ENCODE measurements at places on chromosomes 7 and 10.

DNA sequence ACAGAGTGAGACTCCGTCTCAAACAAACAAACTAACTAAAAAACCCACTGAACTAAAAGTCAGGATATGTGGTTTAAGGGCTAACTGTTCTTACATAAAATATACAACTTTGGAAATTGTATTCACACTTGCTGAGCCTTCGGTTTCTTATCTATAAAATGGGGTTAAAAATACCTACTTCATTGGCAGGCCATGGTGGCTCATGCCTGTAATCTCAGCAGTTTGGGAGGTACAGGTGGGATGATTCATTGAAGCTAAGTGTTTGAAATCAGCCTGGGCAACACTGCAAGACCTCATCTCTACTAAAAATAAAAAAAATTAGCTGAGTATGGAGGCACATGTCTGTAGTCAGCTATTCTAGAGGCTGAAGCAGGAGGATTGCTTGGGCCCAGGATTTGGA, 115.4 kb upstream of the KLF6 start:
- no peak for DNase-seq

DNA sequence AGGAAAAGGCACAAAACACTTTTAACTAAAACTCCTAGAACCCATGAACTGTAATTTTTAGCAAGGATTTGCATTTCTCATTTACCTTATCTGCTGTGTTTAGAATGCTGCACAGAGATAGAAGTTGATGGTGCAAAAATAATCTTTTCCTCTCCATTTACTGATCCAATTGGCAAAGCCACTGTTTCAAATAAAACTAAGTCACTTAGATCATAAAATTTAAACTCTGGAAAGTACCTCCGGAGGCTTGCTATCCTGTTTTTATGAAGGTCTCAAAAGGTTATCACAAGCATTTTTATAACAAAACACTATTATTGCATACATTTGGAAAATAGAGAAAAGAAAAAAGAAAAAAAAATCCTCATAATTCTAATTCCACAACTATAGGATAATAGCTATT, 7.6 kb downstream of the CPA2 start:
- no peak for DNase-seq

- DNase-seq, result peak; percentile 15
Observed at GRCh38 chr7:47945261-47946015, 2.8 kb downstream of the PKD1L1 start.

GRCh38 chr7:150361402-150361801, 7.2 kb upstream of the REPIN1 start:
- DNase-seq, result no peak

DNA sequence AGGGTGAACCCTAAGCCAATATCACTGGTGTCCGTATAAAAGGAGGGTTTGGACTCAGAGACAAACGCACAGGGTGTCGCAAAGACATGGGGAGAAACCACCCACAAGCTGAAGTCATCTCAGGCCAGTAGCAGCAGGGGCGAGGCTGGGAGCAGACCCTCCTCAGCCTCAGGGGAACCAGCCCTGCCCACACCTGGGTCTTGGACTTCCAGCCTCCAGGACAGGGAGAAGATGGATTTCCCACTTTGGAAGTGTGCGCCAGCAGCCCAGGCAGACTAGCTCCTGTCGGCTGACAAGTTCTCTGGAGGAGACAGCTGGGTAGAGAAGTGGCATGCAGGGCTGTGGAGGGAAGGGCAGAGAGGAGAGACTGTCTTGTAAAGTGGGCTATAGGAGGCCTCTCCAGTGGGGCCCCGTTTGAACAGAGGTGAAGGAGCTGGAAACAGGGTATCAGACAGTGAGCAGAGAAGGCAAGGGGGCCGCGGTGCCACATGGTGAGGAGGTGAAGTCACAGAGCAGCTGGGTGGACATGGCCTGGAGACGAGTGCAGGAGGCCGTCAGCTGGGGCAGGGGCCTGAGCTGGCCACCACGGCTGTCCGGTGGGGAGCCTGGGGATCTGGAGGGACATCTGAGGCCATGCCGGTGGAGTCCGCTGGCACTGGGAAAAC, 475.6 kb downstream of the PTPRN2 start:
- no peak for DNase-seq

GRCh38 chr7:2384354-2385243, 18.8 kb upstream of the CHST12 start:
- no peak for DNase-seq

- DNase-seq, result no peak
Observed at GRCh38 chr7:134405299-134405698, 53.6 kb downstream of the AKR1B1 start.

DNA sequence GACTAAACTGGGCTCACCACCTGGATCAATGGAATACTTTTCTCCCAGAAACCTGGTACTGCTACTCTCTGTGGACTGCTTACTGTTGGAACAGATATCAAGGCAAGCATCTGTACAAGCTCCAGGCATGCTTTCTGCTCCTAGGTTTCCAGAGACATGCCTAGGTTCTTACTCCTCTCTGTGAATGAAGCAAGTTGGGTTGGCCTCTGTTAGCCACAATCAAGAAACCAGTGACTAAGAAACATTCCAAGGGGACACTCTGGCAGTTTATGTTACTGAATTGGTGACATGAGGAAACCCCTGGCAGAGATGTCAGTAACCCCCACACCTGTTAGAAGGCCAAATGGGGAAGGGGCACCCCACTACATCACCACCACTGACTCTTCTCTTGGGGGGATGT, 121.9 kb downstream of the GFRA1 start:
- no peak for DNase-seq

DNA sequence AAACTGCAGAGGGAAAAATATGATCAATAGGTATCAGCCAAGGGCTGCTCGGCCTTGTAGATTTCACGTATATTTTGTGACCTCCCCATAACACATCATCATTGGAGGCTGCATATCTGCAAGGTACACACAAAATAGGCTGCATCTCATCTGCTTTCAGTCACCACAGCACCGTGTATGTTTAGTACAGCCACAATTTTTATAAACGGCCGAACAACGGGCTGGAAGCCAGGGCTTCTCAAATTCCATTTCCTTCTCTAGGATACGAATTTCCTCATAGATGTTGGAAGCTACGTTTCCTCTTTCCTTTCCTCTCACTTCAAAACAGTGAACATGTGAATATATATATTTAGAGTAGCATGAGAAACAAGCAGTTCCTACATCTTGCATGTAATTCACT, 20.2 kb upstream of the FOXK1 start:
- DNase-seq, result no peak
